ENCODE measurements at places on chromosomes 6 and 20.
A peak's percentile ranks its signal among the peaks of the same experiment; 100 is the strongest.

- no peak for DNase-seq
Observed at GRCh38 chr20:9926476-9926875, 87.6 kb upstream of the PAK5 start.

DNA sequence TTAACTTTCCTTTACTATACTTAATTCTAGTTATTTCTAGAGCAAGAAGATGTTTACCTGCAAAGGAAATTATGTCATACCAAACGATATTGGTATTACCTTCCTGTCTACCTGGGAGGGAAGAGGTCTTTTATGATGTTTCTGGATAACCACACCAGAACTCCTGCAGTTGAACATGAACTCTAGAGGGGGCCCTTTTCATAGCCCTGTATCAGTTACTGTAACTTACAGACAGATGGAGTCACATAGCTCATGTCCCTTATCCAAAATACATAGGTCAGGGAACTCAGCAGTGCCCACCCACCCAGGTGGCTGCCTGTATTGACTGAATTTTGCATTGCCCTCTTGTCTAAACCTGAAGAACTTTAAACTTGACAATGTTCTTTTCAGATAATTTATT lies 35.1 kb upstream of the MYL9 start:
- DNase-seq = no peak

DNA sequence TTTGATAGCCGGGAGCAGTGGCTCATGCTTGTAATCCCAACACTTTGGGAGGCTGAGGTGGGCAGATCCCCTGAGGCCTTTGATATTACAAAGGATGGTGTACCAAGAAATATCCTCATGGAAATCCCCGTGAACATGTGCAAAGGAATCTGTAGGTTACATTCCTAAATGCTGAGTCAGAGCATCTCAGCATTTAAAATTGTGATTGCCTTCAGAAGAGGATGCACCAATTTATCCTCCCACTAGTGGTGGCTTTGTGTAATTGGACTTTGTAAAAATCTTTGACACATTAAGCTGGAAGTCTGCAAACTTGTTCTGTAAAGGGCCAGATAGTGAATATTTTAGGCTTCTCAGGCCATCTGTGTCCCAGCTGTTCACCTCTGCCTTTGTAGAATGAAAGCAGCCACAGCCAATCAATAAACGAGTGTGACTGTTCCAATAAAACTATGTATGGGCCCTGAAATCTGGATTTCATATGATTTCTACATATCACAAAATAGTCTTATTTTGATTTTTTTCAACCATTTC lies 11.8 kb downstream of the TMEM14B start:
- peak; percentile 93 for DNase-seq

DNA sequence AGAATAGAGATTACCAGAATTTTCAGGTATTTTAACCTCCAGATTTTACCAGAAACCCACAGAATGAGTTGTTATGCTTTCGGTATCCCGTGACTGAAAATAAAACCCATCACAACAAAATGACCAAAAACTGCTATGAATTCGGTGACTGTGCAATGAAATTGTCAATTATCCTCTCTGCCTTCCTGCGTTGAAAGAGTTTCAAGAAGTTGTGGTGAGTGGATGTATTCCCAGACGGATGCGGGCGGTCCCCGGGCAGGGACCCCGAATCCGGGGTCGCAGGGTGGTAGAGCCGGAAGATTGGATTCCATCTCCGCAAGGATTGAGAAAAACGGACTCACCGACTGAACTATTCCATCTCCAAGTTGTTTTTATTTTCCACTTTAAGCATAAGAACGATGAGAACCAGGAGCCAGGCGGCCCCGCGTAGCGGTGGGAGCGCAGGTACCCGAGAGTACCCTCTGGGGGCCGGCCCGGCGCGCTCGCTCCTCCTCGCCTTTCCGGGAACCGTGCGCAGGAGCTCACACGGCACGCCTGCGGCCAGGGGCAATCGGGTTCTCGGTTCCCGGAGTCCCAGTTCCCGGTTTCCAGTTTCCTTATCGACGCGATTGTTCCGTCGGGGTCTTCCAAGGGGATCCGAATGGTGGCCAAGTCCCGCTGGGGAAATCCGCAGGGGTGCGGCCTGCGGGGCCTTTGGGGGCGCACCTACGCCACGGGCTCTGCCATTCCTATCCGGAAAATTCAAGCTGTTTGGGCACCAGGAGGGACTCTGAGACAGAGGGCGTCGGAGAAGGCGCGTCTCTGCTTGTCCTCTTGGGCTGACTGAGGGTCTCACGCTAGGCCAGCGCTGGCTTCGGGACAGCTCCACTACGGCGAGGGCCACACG lies 104.9 kb upstream of the PRDM1 start:
- DNase-seq = no peak

DNA sequence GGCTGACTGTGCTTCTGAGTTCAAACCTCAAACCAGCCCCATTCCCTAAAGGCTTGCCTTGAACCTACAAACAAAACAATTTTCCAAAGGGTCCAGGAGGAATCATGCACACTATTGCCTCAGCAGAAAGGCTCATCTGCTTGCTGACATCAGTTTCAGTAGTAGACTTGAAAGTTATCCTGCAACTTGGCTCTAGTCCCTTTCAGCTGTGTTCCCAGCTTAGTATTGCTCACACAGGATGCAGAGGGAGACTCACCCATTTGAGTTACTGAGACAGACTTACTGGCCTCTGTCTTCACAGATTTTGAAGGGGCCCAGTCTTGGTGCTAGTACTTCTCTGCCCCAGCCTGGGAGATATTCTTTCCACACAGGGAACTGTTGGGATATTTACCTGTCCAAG lies 38.5 kb upstream of the TFB1M start:
- peak; percentile 51 for DNase-seq

- DNase-seq = no peak
Observed at GRCh38 chr6:46655803-46656202, 3.0 kb downstream of the SLC25A27 start.
